ENCODE measurements at places on chromosomes 12 and 14.
A peak's percentile ranks its signal among the peaks of the same experiment; 100 is the strongest.

- no peak for DNase-seq
Measured at GRCh38 chr12:116616536-116617248, 57.5 kb downstream of the MAP1LC3B2 start.

DNA sequence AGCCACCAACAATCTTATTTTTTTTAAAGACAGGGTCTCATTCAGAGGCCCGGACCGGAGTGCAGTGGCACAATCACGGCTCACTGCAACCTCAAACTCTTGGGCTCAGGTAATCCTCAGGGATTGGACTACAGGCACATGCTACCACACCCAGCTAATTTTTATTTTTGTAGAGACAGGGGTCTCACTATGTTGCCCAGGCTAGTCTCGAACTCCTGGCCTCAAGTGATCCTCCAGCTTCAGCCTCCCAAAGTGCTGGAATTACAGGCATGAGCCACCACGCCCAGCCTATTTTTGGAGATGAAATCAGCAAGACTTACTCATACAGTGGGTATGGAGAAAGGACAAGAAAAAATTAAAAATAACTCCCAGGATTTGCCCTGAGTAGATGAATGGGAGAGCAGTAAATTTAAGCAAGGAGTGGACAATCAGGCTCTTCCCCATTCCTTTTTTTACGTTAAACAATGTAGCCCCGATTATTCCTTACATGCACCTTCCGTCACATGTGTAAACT lies 13.2 kb downstream of the FMNL3 start:
- DNase-seq = no peak

GRCh38 chr14:92309968-92310530 lies 12.9 kb upstream of the SLC24A4 start:
- no peak for DNase-seq

DNA sequence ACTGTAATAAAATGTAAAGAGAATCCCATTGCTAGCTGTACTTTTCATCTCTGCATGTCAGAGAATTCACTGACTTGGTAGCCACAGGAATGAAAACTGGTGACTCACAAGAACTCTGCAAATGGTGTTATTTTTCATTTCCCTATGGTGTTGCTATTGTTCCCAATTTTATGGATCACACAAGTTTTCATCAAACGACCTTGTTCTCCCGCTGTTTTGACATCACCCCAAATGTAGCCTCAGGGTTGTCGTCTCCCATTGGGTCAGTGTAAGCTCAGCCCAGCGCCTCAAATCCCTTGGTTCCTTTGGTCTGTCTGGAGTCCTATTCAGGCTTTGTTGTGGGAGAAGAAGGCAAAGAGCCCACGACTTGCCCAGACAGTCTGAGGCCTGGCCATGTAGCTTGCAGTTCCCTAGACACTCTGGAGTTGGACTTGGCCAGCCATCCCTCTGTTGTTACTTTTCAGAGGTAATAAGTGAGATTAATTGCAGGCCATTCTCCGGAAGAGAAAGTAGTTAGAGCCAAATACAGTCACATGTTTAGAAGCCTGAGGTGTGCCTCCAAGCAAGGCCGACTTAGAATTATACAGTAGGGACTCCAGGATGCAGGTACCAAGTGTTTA lies 159.2 kb downstream of the TGFB3 start:
- DNase-seq = no peak

DNA sequence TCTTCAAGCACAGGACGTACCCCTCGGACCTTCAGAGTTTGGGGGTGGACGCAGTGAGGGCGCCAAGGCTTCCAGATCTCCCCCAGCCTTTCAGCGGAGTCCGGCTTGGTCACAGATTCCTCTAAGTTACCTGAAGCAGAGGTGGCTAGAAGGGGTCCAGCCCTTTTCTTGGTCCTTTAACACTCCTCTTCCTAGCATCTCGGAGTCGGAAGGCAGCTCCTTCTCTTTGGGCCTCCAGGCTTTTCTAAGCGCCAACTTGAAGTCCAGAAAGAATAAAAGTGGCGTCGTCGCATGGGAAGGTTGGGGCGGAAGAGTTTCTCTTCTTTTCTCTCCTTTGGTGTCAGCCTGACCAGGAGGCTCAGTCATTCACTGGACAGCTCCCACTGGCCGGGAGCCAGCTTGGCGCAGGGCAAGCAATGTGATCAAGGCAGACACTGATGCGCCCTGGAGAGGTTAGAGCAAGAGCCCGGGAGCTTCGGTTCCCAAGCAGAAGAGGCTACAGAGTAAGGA lies 9.6 kb downstream of the OR6S1 start:
- DNase-seq = peak; percentile 87

- no peak for DNase-seq
Measured at GRCh38 chr14:32298346-32298745, 30.8 kb upstream of the AKAP6 start.

GRCh38 chr14:63045234-63045611 lies at the start of gene KCNH5:
Gene KCNH5, minus strand, starts transcription at chr14:63045458. Its CDS starts 272 bp downstream, at chr14:63045186.
- DNase-seq = peak; percentile 68

DNA sequence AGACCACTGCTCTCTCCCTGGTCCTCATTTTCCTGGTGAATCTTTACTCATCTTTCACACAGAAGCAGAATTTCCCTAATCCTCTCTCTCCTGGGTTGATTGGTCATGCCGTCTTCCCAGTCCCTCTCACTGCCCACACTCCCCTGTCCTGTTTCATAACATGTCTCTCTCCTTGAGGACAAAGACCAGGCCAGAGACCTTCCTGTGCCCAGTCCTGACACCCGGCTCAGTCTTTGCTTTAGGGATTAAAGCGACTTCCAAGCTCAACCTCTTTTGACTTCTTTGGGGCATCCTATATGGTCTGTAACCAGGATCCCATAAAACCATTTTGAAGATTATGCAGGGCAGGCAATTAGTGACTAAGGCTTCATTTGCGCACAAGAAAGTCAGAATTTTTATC lies 105.5 kb downstream of the BCL11B start:
- DNase-seq = no peak

GRCh38 chr12:29287622-29288021 lies 93.3 kb downstream of the ERGIC2 start:
- no peak for DNase-seq

DNA sequence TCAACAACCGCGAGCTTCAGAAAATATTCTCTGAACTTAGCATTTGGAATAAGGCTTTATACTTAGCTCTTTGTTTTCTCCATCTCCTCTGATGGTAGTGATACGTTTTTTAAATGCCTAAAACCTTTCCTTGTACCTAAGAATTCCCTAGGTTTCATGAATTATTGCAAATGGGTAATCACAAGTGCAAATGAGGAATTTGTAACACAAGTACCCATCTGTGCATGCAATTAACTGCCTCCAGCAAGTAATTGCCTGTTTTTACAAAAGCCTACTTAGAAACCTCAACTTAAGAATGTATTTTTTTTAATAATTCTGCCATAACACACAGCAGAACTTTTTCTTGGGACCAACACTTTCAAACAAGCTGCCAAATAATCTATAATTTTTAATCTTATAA lies 149.2 kb downstream of the PHLDA1 start:
- no peak for DNase-seq

GRCh38 chr12:120514002-120514401 lies 15.0 kb downstream of the COQ5 start:
- no peak for DNase-seq

GRCh38 chr14:100823413-100824080 lies 2.4 kb upstream of the MEG3 start:
- no peak for DNase-seq

- DNase-seq = no peak
Measured at GRCh38 chr14:72549854-72550253, 344.0 kb downstream of the DPF3 start.

DNA sequence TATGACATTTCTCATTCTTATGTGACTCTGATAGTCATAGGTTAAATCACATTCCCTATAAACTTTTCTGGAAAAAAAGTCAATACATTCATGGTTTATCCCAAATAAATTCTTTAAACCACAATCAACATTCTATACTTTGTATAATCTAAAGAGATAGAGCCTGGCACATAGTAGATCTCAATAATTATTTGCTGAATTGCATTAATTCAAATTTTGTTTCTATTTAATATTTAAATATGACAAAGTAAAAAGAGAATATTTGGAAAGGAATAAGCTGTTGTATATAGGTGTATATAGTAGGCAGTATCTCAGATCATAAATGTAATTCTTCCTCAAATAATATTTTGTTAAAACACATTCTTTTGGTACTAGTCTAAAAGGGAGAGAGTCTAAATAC lies 102.2 kb upstream of the USP15 start:
- DNase-seq = no peak

- no peak for DNase-seq
Measured at GRCh38 chr12:117013726-117014125, 85.5 kb downstream of the TESC start.

- DNase-seq = no peak
Measured at GRCh38 chr14:58812050-58812910, 174.5 kb downstream of the DACT1 start.

DNA sequence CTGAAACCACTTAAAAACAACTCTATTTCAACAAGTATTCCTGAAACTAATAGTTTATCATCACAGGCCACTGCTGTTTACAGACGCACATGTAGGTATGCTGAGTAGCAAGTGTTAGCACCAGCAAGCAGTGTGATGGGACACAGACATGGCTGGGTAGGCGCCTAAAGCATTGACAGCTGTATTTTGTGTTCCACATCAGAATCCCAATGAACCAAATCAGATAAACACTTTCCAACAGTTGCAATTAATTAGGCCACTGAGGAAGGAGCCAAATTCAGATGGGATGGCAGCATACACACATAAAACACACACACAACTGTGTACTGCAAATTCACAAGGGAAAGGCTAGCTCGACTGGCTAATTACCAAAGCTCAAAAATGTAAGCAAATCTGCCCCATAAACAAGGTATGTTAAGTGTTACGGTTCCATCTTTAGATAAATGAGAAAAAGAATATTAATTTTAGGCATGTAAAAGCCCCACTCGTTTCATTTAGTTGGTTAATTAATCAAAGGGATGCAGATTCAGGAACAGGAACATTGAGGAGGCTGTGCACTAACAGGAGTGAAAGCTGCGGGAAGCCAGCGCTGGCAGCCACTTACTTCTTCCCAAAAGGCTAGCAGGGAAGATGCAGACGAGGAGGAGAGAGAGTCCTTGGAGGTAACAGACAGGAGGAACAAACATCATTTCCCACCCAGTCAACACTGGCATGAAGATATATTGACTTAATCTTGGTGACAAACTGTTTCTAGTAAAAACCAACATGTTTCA lies 33.4 kb downstream of the AMN start:
- DNase-seq = no peak

DNA sequence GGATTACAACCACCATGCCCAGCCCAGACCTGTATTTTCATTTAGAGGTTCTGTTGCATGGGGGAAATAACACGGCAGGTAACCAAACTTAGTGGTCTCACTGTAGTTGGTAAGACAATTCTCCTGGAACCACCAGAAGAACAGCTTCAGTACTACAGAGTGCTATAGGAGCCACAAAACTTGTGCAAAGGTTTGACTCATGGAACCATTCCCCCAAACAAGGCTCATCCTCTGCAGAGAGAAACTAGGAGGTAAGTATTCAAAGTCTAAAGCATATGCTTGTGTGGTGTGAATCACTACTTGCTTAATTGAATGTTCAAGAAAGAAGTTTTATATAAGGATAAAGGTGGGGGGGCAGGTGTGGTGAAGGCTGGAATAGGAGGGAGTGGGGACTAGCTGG lies 58.7 kb downstream of the GNS start:
- no peak for DNase-seq

DNA sequence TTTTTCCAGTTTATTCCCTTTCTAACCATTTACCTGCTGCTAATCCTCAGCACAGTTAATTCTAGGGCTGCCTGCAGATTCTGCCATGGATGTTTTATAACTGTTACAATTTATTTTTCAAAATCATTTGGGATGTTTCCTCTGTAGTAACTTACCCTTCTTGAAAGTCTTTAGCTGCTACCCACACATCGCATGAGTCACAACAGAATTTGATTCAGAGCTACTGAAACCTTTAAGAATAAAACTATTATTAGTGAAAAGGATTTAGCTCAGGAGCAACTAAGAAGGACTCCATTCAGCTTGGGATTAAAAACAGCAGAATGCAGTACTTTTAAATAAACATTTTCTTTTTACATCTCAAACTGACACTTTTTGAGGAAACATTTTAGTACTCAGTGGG lies 41.7 kb upstream of the RGS6 start:
- DNase-seq = no peak

DNA sequence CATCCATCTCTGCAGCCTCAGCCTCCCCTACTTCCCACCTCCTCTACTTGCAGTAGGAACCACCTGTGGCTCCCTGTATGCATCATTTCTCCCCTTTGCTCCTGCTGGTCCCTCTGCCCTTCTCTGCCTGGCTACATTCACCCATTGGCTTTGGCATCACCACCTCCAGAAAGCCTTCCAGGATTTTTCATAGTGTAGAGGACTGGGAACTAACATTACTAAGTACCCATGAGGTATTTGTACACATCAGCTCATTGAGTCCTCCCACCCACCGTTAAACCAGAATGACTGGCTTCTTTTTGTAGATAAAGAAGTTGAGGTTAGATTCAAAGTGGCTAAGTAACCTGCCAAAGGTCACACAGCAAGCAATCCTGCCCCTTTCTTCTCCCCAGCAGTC lies 17.1 kb downstream of the SYNE3 start:
- DNase-seq = no peak

GRCh38 chr12:89693639-89694202 lies 14.9 kb downstream of the ATP2B1 start:
- no peak for DNase-seq

DNA sequence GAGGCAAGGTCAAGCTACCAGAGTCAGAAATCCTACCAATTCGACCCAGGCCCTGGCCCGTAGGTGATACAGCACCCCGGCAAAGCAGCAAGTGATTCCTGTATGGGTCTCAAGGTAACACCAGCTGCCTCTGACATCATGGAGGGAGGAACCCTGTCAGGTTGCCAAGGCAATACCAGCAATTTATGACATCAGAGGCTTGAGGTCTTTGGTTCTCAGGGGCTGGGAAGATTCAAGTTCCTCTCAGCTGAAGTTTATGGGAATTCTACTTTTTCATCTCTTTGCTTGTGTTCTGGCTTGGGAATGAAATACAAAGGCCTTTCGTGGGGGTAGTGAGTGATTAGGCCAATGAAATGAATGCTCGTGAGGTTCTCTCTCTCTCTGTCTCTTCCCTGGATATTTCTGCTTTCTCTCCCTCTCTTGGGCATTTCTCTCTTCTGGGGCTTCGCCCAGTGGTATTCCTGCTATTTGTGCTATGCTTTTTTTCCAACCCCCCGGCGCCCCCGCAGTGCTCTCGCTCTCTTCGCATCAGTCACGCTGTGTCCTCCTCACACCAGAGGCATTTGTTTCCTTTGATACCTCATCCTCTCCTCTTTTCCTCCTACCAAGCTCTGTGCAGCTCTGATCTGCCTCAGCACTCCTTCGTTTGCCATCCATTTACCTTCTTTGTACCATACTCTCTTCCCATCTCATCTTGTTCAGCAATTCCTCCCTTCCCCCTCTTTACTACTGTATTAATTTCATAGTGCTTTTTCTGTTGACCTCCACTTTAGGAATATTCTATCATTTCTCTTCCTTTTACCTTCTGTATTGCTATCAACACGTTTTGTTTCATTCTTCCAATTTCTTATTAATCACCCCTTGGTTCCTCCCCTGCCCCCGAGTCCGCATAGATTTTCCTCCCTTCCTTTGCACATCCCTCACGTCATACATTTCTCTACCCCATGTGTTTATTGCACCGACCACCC lies 2.9 kb downstream of the ZFHX2 start:
- DNase-seq = no peak

Data from pancreas (tissue), 10 donors.